NCI-H82 (cell line): ENCODE measurements at places on chromosomes 2 and 18.

DNA sequence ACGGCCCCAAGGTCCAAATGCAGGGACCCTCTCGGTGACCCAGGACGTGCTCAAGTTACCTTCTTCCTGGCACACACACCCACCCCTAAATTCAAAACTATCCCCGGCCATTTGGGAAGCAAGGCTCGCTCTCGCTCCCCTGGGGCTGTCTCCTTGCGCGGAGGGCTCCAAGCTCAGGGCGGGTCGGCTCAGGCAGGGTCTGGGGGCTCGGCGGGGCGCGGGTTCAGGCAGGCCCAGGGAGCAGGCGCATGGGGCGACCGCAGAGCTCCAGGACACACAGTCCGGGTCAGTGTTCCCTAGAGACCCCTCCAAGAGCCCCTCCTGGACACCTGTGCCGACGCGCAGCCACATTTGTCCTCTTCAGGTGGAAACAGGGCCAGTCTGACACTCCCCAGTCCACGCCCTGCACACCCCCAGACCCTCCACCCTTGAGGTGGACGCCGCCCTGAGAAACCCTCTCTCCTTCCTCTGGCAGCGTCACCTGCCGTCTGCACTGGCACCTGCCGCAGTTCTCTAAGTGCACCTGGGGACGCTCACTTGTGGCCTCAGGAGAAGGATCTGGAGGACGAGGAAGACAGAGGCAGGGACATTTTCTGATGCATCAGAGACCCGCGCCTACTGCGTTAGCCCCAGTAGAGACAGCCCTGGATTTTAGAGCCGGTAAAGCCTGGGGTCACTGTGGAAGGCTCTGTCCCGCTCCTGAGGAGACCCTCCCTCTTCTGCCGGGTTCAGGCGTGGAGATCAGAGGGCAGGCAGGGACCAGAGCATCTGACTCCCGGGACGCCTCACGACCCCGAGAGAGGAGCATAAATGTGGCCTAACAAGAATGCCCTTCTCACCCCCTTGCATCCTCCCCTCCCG, 138.8 kb downstream of the TWIST2 start:
- no peak for DNase-seq

GRCh38 chr2:198017068-198017467, 212.7 kb downstream of the PLCL1 start:
- no peak for DNase-seq

DNA sequence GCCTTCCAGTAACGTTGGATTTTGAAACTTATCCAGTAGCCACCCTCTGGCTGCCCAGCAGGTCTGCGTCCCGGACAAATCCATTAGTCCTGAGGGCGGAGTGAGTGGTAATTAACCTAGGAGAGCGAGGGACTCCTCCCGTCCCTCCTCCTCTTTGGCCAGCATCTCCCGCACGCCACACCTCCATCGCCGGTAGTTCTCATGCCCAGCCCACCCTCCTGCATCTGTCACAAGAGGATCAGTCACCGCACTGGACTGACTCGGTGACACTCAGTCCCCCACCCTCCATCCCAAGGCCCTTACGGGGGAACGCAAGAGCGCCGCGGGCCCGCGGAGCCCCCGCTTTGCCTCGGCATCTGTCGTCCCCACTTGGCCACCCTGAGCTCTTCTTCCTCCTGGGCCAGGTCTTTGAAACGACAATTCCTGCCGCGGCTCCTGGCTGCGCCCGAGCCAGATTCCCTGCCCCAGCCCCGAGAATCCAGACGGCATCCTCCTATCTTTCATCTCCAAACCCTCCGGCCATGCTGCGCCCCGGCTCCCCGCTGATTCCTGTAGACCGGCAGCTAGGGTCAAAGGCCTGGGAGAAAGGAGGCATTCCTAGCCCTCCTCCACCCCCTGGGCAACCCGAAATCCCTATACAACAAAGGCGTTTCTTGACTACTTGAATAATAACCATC, 77.5 kb downstream of the EIF2AK3 start:
- DNase-seq = peak; percentile 23

- no peak for DNase-seq
Measured at GRCh38 chr18:2121224-2121623, 450.1 kb downstream of the METTL4 start.

- no peak for DNase-seq
Measured at GRCh38 chr18:59547581-59548182, 149.5 kb downstream of the CCBE1 start.
